ENCODE measurements at places on chromosomes 7 and 10.

GRCh38 chr10:71188201-71188600, 24.2 kb upstream of the UNC5B start:
- no peak for DNase-seq

GRCh38 chr10:110265573-110266193, 39.0 kb downstream of the SMNDC1 start:
- DNase-seq, result no peak

GRCh38 chr10:95635319-95635733, 21.2 kb downstream of the ALDH18A1 start:
- DNase-seq, result no peak

GRCh38 chr7:110839866-110840265, 251.1 kb upstream of the LRRN3 start:
- peak; percentile 63 for DNase-seq

DNA sequence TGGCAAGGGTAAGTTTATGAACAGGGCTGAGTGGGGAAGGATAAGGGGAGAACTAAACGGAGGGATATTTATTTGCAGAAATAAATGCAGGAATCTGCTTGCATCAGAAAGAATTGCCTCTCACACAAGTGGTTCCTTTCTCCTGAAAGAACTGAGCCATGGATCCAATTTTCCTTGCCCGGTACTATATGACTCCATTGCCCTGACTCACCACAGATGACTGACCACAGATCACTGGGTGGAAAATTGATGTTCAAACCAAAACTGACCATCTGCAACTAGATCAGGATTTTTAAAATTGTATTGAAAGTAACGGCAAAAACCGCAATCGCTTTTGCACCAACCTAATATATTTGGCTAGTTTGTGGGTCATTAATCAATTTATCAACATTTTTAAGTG, 6.2 kb upstream of the MACC1 start:
- no peak for DNase-seq

- peak; percentile 16 for DNase-seq
These were observed 478.1 kb downstream of the PTPRN2 start for GRCh38 chr7:158109364-158110033.

- no peak for DNase-seq
These were observed 40.0 kb upstream of the PFKFB3 start for GRCh38 chr10:6162589-6163356.

GRCh38 chr10:87696922-87697745, 37.5 kb downstream of the PAPSS2 start:
- DNase-seq, result no peak

DNA sequence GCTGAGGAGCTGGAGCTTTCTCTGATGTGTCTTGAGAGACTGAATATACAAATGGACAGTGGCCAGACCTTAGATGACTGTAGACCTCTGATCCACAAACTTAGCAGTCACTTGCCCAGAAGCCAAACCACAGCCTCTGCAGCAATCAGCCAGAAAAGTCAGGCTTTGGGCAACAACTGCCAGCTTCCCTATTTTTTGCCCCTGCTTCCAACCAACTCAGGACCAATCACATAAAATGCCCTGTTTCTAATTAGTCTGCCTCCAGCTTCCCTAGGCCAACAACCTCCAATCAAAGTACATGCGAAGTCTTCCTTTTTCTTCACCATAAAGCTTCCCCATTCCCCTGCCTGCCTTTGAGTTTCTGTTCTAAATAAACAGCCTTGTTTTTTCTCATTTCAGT, 37.8 kb upstream of the CACUL1 start:
- no peak for DNase-seq

- DNase-seq, result no peak
These were observed 43.9 kb upstream of the GPR158 start for GRCh38 chr10:25130906-25131305.

DNA sequence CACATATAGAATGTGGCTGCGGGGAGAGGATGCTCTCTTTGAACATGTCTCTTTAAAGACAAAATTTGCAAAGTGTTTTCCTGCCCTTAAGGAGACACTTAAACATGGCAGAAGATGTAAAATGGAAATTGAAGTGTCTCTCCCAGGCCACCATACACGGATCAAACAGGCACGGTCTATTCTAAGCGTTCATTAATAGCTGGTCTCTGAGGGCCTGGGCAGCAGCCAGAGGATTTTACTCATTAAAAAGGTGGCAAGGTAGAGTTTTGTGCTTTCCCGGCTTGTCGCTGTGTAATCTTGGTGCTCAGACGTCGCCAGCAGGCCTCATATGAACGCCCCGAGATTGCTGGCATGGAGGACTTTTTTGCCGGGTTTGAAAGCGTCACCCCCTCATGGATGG, 205.5 kb downstream of the EMX2 start:
- no peak for DNase-seq

- DNase-seq, result no peak
These were observed 164.2 kb downstream of the RAPGEF5 start for GRCh38 chr7:22192801-22193200.

GRCh38 chr7:135929722-135930141, 47.4 kb downstream of the MTPN start:
- DNase-seq, result no peak

GRCh38 chr7:74173491-74173865, 678 bp upstream of the EIF4H start:
- no peak for DNase-seq

DNA sequence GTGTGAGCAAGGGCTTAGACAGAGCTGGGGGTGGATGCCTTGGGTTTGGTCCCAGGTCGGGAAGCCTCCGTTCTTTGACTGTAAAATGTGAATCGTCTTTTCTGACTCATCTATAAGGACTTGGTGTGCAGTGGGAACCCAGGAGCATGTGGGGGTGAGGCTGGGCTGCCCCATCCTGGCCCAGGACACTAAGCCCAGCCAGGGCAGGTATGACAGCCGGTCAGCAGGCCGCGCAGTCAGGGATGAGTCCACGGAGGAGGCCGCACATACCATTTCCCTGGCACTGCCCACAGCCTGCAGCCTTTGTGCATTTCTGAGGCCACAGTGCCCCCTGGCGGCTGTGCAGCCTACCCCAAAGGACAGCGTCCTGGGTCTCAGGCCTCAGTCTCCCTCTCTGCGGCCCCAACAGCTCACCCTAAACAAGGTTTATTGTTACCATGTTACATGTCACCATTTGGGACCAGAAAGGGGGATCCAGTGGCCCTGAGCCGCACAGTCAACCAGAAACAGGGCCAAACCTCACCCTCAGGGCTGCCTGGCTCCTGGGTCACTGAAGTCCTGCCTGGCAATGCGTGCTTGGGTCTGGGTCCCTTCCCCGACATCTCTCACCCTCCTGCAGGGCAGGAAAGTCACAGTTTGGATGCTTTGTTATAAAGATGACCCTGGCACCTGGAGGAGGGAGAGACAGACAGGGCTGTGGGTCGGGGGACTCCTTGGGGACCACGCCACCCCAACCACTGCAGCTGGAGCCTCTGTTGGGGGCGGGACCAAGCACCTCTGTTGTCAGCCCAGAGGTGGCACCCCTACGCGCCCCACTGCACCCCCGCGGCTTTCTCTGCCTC, 14.4 kb upstream of the SH2B2 start:
- DNase-seq, result peak; percentile 85

DNA sequence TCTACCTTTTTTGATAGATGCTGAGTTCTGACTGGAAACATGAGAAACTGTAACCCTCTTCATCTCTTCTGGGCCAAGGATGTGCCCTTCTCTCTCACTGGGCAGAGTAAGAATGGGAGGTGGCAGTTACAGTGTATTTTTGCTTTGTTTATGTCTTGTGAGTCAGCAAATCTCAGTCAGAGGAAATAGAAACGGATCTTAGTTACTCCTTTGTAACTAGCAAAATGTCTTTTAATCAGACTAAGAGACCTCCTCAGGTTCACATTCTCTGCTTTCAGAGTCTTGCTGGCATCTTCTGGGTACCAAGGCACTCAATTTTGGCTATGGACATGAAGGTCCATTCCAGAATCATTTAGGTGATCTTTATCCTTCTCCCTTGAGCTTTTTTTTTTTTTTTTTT, 70.9 kb downstream of the HHEX start:
- DNase-seq, result peak; percentile 48

Data from RPMI8226 (cell line).